KBM-7 (cell line): ENCODE measurements at places on chromosomes 1 and 21.
A peak's percentile ranks its signal among the peaks of the same experiment; 100 is the strongest.

DNA sequence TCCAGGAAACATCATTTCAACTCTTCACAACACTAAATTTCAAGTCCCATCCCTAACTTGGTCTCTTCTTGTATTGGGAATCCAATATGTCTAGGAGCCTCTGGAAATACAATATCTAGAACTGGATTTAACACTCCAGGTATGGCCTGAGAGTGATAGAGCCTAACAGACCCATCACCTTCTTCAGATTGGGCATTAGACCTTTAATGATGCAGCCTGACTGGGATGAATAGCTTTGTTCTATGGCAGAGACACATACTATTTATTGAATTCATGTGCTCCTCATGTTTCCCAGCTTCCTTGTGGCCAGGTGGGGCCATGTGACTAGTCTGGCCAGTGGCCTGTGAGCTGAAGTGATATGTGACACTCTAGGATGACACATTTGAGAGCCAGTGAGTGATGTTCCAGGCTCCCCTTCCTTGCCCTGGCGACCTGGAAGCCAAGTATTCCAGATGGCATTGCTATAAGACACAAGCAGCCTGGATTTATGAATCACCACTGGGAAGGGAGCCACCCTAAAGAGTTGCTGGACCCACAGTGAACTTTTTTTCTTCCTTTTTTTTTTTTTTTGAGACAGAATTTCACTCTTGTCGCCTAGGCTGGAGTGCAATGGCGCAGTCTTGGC is 31.0 kb upstream of the POU3F1 start:
- DNase-seq, result no peak

GRCh38 chr1:181126289-181126688 is 37.8 kb downstream of the IER5 start:
- no peak for DNase-seq

GRCh38 chr1:228785366-228786330 is 50.4 kb downstream of the RHOU start:
- DNase-seq, result no peak

DNA sequence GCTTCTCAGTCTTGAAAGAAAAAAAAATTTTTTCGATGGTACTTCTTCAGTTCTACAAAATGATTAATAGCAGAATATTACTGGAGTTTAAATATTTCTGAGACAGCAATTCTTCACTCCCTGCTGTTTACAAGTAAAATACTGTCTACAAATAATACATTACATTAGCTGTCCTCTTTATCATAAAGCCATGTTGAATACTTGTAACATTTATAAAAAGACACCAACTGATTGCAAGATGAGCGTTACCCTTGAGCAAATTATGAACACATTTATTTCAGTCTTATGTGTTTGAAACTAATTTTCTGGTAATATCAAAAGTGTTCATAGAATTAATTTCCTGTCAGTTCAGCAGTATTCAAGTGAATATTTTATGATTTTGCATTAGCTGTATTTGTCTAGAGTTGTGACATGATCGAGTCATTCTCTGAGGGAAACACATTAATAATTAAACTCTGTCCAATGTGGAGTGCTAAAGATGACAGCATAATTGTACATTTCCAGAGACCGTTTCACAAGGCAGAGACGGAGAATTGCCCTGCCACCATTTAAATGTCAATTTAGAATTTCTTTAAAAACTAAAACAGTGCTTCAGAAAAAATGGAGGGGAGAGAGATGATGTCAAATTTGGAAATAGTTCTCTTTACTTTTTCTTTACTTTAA is 1359.0 kb upstream of the ADGRL4 start:
- no peak for DNase-seq

GRCh38 chr21:45441431-45442255 is 36.7 kb downstream of the COL18A1 start:
- DNase-seq, result no peak

GRCh38 chr1:213977486-213977842 is 10.3 kb upstream of the PROX1 start:
- DNase-seq, result no peak

DNA sequence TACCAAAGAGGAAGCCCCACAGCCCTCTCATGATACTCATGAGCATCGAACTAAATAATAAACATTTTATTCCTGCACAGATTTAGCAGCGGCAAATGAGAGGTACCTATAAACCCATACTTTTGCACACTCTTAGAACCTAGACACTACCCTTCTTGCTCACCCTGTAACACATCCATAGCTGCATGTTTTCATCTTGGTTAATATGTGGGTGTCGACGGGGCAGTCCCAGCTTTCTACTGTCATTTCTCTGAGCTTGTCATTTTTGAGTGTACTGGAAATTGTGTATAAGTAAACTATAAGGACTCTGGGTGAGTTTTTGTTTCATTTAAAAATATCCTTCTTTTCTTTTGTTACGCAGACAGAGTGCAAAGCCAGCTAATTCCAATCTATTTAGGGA is 25.5 kb downstream of the OVGP1 start:
- no peak for DNase-seq

- no peak for DNase-seq
Observed at GRCh38 chr1:225767634-225768540, 9.7 kb upstream of the SRP9 start.

GRCh38 chr1:234996245-234996757 is 132.3 kb downstream of the TOMM20 start:
- no peak for DNase-seq

DNA sequence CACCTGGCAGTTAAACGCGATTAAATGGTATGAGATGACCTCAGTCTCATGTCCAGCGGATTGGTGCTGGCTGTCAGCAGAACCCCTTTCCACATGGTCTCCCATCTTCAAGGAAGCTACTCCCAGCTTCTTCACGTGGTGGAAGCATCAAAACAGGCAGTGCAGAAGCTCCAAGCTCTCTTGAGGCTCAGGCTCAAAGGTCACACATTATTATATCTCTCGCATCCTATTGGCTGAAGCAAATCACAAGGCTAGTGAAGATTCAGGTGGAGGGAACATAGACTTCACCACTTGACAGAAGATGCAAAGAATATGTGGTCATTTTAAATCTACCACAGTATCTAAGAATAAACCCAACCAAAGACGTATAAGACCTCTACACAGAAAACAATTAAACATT is 181.9 kb downstream of the VPS13D start:
- DNase-seq, result no peak

- DNase-seq, result no peak
Observed at GRCh38 chr1:203129501-203130231, 2.1 kb downstream of the ADORA1 start.

DNA sequence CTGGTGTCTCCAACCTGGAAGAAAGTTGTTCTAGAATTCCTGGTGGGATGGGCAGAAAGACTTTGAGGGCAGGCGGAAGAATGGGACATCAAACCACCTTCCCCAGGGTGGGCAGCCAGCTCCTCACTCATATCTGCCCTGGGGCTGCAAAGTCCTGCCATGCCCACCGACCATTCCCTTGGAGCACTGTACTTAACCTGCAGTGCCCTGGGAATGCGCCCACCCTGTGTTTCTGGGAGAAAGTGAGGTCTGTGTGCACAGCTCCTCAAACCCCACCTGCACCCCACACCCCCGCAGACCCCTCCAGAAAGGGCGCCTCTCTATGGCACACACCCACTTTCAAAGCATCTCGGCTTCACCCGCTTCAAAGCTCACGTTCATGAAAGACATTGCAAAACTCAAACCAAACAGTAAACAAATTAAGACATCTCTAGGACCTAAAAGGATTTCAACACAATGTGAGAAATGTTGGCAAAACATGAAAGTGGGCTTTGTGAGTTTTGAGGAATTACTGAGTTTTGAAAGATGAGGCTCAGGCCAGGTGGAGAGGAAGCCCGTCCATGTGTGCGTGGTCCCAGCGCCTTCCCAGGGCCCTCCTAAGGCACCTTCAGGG is 25.1 kb downstream of the KRTAP10-1 start:
- DNase-seq, result no peak

DNA sequence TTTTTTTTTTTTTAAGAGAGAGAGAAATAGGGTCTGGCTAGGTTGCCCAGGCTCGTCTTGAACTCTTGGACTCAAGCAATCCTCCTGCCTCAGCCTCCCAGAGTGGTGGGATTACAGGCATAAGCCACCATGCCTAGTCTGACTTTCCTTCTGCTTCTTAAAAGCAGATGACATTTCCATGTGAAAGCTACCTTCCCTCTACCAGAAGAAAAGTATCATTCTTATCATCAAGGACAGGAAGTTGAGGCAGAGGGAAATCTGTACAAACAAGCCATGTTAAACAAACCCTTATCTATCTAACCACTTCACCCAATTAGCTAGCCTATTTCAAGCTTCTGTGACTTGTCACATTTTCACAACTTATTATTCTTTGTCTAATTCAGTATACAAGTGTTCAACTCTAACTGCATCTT is 54.8 kb downstream of the SAMSN1 start:
- DNase-seq, result no peak

GRCh38 chr1:228810878-228811711 is 75.8 kb downstream of the RHOU start:
- no peak for DNase-seq

GRCh38 chr21:27772816-27773215 is 805.9 kb upstream of the ADAMTS5 start:
- no peak for DNase-seq

DNA sequence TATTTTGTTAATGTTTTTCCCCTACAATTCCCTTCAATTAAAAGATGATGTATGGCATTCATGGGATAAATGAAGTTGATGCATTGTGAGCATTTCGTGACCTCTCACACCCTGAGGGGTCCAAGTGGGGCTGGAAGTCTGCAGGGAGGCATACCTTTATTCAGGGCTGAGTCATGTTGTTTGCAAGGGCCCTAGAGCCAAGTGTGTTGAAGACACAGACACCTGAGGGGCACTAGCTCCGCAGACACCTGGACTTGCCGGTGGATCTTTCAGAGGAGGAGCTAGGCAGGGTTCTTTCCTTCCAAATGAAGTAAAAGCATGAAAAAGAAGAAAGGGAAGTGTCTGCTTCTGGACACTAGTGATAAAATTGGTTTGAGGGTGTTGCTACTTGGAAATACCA is 57.0 kb upstream of the RGS7 start:
- no peak for DNase-seq

DNA sequence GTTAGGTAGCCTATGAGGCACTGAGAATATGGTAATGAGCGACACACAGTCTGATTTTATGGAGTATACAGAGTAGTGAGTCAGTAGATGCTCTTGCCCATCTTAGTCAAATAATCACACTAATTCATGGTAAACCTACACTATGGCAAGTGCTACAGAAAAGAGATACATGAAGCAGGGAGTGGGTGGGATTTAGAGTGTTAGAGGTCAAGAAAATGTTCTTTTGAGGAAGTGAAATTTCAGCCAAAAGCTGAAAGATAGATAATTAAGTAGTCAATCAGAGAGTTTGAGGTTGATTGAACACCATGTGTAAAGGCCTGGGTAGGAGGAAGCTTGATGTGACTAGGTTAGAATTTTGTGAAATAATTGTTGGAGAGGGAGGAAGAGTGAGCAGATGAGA is 14.7 kb downstream of the MDM4 start:
- DNase-seq, result no peak

DNA sequence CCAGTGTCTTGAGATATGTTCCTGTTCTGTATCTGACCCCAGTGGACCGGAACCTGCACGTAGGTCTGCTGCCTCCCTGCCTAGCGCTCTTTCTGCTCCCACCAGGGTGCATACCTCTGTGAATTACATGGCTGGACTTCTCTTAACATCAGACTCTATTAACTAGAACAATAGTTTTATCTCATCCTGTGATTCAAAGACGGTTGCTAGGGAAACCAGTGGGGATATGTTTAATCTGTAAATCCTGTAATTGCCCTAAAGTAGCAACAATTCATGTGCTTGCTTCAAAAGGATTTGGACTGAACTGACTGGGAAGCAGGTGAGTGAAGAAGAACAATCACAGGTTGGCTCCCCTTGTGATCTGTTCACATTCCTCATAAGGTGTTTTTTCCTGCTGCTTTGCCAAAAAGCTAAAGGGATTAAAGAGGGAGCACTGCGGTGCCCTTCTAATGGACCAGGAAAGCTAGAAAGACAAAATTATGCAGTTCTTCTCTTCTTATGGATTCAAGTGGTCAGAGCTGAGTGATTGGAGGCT is 52.7 kb upstream of the DIRAS3 start:
- no peak for DNase-seq

DNA sequence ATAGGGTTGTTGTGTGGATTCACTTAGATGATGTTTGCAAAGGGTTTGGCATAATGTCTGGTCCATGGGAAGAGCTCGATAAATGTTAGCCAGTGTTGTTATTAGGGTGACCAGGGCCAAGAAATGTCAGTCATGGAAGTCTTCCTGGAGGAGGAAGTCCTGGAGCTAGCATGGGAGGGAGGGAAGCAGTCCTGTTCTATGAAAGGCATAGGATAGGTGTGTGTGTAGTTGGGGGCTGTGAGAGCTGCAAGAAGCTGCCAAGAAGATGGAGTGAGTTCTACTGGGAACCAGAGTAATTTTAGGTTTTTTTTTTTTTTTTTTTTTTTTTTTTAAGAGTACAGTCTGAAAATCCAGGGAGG is 4.7 kb downstream of the LGR6 start:
- no peak for DNase-seq

DNA sequence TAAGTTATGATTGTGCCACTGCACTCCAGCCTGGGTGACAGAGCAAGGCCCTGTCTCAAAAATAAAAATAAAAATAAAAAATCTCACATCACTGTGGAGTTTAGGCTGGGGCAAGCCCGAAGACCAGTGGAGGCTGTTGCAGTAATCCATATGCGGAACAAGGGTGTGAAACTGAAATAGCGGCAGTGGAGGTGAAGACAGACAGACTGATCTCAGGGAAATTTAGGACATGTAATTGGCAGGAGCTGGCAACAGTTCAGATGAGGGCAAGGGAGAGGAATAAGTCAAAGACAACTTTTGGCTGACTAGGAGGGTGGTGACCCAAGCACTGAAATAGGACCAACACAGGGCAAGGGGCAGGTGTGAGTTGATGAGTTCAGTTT is 8.4 kb downstream of the ARMH1 start:
- DNase-seq, result no peak

- peak; percentile 84 for DNase-seq
Observed at GRCh38 chr21:36297938-36298572, 21.9 kb upstream of the MORC3 start.

GRCh38 chr1:63238721-63239120 is 83.6 kb upstream of the FOXD3 start:
- no peak for DNase-seq

GRCh38 chr1:56561227-56562019 is 17.9 kb downstream of the PLPP3 start:
- no peak for DNase-seq

- DNase-seq, result peak; percentile 71
Observed at GRCh38 chr1:197924516-197925123, 7.4 kb downstream of the LHX9 start.

- no peak for DNase-seq
Observed at GRCh38 chr1:224454402-224455055, 19.9 kb upstream of the WDR26 start.

DNA sequence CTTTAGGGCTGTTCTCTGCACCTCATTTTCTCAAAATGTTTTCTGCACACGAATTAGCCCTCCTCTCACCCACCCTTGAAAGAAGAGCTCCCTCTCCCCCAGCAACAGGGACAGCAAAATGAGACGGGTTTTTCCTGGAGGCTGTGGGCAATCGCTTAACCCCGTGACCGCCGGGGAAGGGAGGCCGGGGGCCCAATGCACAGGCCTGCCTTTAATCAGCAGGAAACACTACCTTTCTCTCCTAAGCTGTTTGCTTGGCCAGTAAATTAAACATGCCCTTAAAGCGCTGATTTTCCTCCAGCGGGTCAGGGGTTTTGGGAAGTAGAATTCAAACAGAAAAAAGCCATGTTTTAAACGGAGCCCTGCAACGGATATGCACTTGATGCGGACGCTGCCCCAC is 114.4 kb downstream of the PRDM16 start:
- no peak for DNase-seq

- no peak for DNase-seq
Observed at GRCh38 chr1:6163191-6163972, 16.7 kb downstream of the CHD5 start.

GRCh38 chr1:209190591-209191261 is 392.8 kb upstream of the CAMK1G start:
- DNase-seq, result peak; percentile 50
